ENCODE measurements at places on chromosomes 5 and 9.

DNA sequence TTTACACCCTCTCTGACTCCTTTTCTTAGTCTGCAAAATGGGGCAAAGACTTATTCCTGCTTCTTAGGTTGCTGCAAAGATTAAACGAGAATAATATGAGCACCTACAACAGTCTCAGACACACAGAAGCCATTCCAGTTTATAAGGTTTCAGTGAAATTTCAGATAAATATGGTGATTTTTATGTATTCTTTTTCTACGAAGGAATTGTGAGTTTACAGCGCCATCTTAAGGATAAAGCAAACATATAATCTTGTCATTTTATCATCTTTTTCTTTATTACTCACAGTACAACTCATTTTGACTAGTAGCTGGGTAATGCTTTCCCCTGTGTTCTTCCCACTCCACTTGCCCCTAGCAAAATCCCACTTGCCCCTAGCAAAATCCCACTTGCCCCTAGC is 29.2 kb upstream of the SMC5 start:
- DNase-seq, result no peak

GRCh38 chr5:64458948-64459347 is 46.9 kb upstream of the RGS7BP start:
- DNase-seq, result no peak

DNA sequence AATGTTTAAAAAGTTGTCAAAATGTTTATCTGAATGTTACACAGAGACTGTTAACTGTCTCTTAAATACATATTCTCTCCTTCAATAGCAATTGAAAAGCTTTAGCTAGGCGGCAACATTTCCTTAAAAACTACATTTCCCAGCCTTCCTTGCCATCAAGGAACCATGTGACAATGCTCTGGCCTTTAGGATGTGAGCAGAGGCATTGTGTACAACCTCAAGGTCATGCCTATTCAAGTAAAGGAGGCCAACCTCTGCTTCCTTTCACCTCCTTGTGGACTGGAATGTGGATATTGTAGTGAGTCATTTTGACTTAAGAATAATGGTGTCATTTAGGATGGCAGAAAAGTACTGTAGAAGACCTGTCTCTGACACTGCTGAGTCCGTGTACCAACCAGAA is 23.7 kb upstream of the MROH2B start:
- DNase-seq, result no peak

GRCh38 chr9:96163161-96163560 is 138.8 kb downstream of the HSD17B3 start:
- no peak for DNase-seq

GRCh38 chr5:128627939-128628338 is 89.9 kb upstream of the FBN2 start:
- DNase-seq, result no peak

- peak; percentile 11 for DNase-seq
These were observed 192.1 kb upstream of the TRIM32 start for GRCh38 chr9:116494815-116495634.

DNA sequence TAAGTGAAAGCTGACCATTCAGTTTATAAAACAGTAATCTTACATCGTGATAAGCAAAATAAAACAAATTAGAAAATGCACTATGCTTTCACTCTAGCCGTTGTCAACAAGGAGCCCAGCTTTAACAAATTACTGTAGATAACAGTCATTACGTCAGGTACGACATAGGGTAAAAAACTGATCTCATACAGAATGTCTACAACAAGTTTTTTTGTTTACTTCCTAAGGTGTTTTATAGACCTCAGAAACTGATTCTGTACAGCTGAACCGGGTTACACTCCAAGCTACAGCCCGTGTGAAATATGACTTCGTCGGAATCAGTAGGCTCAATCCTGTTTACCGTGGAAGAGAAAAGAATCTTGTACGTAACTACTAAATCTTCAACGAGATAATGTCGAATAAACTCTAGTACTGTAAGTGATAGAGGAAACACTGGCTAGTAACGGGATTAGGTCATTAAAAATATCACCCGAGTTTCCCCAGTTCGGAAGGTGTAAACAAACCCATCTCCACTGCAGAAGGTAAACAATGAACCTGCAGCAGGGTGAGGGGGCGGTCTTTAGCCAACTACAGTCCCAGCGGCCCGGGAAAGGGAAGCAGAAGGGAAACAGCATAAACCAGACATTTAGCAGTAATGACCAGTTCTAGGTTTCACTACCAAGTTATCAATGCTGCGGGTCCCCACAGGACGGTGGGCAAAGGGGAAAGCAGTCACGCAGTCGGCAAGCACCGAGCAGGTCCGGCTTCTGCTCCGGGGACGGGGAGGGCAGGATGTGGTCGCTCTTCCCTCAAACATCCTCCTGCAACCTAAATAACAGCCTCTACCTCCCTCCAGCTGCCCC is 1.1 kb downstream of the RICTOR start:
- DNase-seq, result peak; percentile 59

- DNase-seq, result no peak
These were observed 1.0 kb upstream of the TRIM7 start for GRCh38 chr5:181205761-181206649.

DNA sequence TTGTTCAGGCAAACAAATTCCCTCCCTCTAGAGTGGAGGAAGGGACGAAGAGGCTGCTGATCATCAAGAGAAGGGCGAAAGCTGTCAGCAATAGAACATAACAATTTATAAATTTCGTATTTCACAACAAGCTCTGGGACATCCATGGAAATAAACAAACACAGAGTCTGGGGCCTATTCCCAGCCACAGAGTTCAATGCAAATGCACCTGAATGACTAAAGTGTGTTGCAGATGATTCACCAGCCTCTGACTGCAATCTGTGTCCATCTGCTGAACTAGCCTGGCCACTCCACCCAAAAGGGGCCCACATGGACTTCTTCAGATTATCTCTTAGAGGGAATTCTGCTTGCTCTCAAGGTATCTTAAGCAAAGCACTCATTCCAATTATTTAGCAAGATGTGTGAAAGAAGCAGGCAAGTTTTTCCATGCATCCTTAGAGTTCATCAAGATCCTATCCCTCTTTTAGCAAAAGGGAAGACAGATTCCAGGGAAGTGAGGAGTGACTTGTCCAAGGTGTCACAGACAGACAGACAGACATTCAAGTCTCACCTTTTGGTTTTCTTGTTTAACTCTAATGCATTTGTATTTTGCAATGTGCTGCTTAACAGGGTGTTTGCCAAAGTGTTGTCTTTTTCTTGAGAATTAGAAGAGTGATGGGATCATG is 307.8 kb upstream of the PAPPA start:
- no peak for DNase-seq

- no peak for DNase-seq
These were observed 39.0 kb upstream of the AOPEP start for GRCh38 chr9:94687451-94687850.

GRCh38 chr5:1917830-1918487 is 35.2 kb upstream of the IRX4 start:
- DNase-seq, result no peak

- no peak for DNase-seq
These were observed 15.7 kb downstream of the NREP start for GRCh38 chr5:111741278-111741677.

- DNase-seq, result no peak
These were observed 159.6 kb upstream of the ALDH1B1 start for GRCh38 chr9:38232895-38233294.

GRCh38 chr5:89110916-89111646 is 228.1 kb upstream of the MEF2C start:
- DNase-seq, result no peak

GRCh38 chr5:531101-531748 is 7.0 kb upstream of the SLC9A3 start:
- no peak for DNase-seq

- no peak for DNase-seq
These were observed 2.5 kb downstream of the TJP2 start for GRCh38 chr9:69176471-69177171.

- peak; percentile 50 for DNase-seq
These were observed 9.4 kb upstream of the DELE1 start for GRCh38 chr5:141914199-141914743.

DNA sequence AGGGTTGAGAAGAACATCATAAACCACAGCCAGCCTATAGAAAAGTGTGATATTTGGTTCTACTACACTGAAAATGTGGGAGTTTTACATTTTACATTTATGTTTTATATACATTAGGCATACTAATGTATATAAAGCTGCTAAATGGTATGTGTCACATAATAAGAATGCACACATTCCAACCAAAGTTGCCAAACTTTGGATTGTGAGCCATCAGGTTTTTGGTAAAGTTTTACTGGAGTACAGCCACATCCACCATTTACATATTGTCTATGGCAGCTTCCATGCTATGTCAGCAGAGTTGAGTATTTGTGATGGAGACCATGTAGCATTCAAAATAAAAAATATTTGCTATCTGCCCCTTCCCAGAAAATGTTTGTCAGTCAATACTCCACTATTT is 23.1 kb upstream of the TARS1 start:
- DNase-seq, result no peak

DNA sequence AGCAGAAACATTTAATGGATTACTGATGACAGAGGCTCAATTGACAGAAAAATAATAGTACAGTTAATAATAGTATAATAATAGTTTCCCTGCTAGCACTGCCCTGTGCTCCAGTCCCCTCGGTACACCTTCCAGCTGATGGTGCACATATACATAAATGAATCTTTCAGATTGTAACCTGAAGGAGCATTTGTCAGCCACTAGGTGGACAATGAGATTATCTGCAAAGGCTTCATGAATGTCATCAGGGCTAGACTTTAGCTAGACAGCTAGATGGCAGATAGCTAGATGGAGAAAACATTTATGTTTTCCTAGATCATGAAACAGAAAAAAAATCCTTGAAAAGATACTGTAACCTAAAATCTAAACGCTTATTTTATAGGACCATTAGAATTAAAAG is 304.4 kb upstream of the SMC2 start:
- DNase-seq, result no peak

GRCh38 chr9:114643001-114643400 is 14.6 kb downstream of the TEX53 start:
- DNase-seq, result no peak

DNA sequence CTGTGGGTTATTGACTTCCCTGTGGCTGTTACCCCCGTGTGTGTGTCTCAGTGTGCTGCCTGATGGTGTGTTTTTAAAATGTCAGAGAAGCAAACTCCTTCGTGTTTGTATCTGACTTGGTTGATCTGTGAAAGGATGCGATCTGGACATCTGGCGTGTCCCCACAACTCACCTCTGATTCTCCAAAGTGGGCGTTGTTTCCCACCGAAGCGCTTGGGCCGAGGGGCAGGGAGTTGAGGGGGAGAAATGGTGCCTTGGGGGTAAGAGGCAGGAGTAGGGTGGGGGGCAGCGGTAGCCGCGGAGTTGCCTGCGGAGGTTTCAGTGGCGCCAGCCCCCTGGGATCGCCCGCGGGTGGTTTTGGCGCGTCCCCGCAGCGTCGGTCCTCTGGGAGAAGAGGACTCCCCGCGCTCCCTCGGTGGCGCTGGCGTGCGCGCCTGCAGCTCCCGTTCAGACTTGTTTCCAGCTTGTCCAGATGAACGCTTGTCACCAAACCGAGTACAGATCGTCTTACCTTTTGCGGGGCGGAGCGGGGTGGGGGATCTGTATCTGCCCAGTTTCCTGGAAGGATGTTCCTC is 1.1 kb downstream of the MAST4 start:
- DNase-seq, result no peak

DNA sequence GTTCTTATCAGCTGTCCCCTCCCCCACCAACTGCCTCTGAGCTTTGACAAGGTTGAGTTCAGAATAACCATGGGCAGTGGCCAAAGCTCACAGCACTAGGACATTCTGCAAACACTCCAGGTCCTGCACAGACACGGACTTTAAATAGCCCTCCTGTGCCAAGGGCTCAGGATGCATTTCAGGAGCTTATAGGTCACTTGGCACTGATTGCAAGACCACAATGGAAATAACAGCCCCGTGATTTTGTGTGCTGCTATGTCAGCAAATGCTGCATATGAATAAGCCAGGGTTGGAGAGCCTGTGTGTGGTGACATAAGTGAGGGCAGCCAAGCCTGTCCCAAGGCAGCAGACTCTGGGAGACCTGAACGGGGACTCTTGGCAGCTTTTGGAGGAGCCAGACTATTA is 150.7 kb downstream of the DMRT2 start:
- no peak for DNase-seq

All from CD4-positive, alpha-beta T cell treated with Interleukin-1 beta for 1 hour (primary cell).